ENCODE measurements at places on chromosomes 3 and 15.

DNA sequence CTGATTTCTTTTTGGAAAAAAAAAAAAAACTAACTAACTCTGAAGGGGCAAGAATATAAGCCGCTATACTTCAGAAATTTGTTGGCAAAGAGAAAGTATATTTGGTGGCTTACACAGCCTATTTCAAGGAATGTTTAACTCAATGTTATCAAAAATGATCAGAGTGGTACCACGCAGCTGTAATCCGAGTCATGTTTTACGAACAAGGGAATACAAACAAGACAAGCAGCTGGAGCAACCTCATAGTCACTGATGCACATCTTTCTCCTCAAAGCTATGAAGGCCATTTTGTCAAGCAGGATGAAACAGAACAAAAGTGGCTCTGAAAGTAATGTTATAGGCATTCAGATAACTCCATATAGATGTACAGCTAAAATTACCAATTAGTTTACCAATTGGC is 81.2 kb downstream of the SCAPER start:
- DNase-seq: no peak

DNA sequence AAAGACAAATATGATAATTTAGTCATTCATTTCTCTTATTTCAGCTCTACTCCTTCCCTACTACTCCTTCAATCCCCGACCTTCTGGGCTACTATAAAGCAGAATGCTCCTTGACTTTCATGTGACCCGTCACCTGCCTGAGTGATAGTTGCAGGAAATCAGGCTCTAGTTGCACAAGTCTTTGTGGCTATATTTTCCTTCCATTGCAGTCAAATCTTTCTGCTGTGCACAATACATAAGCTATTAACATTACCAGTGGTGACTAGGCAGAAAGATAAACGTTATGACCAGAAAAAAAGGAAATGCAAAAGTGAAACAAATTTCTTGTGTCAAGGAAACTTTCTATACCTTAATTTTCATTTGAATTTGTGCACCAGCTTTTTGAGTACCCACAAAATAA is 2.3 kb downstream of the SUCNR1 start:
- peak; percentile 83 for DNase-seq

GRCh38 chr3:57852896-57853295 is 96.8 kb downstream of the SLMAP start:
- peak; percentile 14 for DNase-seq

GRCh38 chr3:193968380-193968974 is 167.5 kb upstream of the HES1 start:
- DNase-seq: peak; percentile 20

DNA sequence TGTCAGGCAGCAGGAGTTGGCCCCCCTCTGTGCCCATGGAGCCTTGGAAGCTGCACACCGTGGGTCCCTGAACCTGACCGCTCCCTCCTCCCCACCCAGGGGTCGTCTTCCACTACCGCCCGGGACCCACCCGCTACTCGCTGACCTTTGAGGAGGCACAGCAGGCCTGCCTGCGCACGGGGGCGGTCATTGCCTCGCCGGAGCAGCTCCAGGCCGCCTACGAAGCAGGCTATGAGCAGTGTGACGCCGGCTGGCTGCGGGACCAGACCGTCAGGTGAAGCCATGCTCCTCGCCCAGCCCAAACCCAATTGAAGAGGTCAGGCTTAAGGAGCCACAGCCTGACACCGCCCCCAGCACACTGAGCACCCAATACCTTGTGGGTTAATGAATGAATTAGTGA is 43.9 kb downstream of the ACAN start:
- DNase-seq: no peak

GRCh38 chr3:14641346-14641745 is 10.2 kb upstream of the CCDC174 start:
- DNase-seq: no peak

DNA sequence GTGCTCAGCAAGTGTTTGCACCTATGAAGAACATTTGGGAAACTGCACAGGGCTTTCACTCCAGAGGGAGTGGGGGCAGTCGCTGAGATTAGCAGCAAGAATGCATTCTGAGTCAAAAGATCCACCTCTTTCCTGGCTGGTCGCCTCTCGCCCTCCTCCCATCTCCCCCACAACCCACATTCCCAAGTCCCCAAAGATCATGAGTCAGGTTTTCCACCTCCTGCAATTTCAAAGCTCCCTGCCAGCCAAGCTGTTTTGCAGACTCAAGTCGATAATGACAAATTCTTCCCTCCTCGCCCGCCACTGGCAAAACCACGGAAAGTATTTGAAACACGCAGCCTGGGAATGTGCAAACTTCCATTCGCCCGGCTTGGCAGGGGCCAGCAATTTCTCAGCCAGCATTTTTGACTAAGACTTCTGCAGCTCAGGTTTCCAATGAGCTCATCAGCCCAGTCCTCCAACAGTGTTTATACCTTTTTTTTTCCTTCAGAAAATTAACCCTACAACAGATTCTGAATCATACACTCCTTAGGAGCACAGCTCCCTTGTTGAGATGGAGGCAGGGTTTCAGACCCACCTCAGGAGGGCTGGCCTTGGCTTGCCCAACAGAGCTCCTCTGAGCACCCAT is 181.4 kb downstream of the SMAD6 start:
- DNase-seq: no peak

- no peak for DNase-seq
These were observed 88.7 kb upstream of the MRPL3 start for GRCh38 chr3:131591394-131592014.

DNA sequence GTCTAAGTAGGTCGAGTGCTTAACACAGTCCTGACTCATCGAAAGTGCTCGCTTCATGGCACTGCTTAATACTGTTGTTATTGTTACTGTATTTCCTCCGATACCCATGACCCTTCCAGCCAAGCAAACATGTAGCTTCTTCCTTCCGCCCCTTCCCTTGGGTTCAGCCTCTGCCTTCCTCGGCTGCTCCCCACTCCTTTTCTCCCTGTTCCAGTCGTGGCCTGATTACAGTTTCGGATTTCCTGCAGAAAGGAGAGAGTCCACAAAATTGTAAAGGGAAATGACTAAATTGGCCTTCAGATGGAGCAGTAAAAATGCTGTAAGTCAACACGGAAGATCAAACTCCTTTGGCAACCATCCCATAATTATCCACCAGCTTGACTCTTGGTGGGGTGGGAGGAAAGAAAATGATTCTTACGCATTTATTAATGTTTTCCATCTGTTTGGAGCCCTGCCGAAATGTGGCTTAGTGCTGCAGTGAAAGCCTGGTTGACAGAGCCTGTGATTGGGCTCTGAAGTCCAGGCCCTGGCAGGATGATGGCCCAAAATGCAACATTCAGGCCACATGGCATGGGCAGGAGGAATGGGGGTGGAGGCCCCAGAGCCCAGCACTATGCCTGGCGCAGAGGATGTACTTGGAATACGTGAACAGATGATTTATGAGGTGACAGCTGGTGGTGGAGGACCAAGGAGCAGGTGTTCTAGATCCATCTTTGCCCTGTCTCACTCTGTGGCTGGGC is 37.6 kb downstream of the FAM3D start:
- no peak for DNase-seq

GRCh38 chr15:94177112-94177511 is 54.2 kb upstream of the MCTP2 start:
- DNase-seq: peak; percentile 57

DNA sequence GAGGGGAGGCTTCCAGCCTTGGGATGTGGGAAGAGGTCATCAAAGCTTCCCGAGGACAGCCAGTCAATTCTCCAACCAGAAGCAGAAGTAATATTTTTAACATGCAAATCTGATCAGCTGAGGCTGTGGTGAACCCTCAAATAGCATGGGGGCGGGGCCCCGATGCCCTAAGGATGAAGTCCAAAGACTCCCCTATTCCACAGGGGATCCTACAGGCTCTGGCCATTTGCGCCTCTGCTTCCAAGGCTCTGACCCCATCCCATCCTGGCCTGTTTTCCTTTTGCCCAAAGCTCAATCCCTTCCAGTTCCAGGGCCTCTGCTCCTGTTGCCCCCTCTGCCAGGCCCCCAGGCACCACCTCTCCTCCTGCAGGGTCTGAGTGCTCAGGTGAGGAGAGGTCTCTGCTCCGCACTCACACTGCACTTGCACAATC is 6.7 kb upstream of the CSK start:
- DNase-seq: peak; percentile 77

- DNase-seq: no peak
These were observed 501.0 kb downstream of the IGSF11 start for GRCh38 chr3:118533676-118534075.

DNA sequence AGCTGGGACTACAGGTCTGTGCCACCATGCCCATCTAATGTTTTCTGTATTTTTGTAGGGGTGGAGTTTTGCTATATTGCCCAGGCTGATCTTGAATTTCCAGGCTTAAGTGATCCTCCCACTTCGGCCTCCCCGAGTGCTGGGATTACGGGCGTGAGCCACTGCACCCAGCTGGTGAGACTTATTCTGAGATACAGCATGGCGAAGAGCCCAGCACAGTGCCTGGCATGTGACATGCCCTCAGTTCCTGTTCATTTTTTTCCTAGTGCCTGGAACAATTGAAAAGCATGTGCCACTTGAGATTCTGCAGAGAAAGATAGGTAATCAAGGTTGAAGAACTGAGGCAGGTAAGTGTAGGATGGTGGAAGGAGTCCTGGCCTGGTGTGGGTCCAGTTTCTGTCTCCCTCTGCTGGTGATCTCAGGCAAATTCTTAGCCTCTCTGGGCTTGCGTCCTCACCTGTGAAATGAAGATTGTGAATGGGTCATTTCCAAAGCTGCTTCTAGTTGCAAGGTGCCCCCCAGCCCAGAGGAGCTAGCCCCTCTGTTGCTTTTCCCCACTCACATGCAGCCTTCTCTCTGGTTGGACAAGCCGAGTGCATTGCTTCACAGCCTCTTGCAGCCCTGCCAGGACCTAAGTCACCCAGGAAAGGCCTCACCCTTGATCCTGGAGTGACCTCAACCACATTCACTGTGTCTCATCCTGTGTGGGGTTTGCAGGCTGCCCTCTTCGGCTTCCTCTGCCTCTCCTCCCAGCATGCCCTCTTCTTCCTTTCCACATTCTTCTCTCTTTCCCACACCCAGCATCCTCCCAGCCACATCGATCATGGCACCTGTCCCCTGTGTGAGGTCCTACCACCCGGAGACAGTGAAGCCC is 4.3 kb upstream of the RHCG start:
- DNase-seq: no peak

DNA sequence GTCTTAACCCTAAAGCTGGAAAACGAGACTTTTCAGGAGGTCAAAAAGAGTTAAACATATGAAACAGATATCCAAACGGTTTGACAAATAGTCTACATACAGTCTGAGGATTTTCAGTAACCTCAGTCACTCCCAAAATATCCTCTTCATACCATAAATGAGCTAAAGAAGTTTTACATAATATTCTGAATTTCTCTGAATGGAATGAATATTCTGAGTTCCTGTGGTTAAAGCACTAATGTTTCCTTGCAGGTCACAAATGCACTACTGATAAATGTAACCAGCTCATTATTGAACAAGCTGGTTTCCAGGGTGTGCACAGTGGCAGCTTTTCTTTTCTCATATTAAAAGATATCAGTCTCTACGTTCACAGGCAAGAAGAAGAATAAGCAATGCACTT is 137.4 kb upstream of the POU1F1 start:
- DNase-seq: no peak

Data from inflammatory macrophage treated with lipopolysaccharide for 1 hour (primary cell).